ENCODE measurements at places on chromosomes 16 and 17.

DNA sequence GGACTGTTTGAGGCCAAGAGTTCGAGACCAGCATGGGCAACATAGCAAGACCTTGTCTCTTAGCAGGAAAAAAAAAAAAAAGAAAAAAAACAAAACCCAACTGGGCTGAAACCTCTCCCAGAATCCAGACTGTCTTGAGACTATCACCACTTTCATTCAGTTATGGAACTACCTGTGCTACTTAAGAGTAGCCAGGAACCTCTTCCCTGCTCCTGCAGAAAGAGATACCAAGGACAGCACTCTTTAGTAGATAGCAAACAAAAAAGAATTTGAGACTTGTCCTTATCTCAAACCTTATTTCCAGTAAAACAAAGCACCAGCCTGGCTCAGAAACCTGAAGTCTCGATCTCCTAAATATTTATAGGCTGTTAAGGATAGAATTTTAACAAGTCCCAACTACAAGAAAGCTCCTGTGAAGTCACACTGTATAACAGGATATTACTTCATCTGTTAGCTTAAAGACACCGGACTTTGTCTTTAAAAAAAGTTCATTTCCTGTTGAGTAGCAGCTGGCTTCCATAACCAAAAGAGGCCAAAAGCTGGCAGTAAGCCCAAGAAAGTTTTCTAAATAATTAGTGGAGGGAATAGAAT is 5.1 kb downstream of the CDR2 start:
- DNase-seq, result no peak

GRCh38 chr16:78502812-78503350 is 403.4 kb downstream of the WWOX start:
- DNase-seq, result no peak

DNA sequence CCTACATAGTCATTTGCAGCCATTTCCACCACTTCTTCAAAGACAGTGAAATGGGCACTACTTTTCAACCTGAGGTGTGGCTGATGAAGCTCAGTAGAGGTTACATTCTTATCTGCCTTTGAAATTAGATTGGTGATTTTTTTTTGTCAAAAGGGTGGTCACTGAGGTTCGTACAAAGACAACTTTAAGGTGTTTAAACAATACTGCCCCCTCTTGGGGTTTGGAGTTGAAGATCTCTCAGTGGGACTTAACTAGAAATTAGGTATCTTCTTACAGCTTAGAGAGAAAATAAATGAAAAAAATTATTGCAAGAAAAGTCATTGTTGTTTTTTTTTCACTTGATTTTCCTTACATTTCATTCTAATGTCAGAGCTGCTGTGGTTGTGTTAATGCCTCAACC is 713.2 kb downstream of the CDH11 start:
- no peak for DNase-seq

DNA sequence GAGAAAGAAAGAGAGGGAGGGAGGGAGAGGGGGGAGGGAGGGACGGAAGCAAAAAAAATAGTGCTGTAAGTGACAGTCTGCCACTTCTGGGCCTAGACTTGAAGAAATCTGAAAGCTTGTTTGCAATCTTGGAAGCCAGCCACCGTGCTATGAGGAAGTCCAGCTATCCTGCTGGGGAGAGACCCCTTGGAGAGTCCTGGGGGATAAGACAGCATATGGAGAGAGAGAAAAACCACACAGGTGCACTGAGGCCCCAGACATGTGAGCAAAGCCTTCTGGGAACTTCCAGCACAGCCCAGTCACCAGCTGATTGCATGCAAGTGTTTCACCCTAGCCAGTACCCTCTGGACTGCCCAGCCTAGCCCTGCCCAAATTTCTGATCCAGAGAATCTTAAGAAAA is 12.6 kb upstream of the ALOX12B start:
- DNase-seq, result no peak

- no peak for DNase-seq
Measured at GRCh38 chr17:31696703-31697325, 162.2 kb downstream of the COPRS start.

GRCh38 chr16:78428193-78428592 is 328.7 kb downstream of the WWOX start:
- no peak for DNase-seq

GRCh38 chr17:35731239-35731916 is at the start of gene RASL10B:
RASL10B (plus strand) TSS chr17:35731639; CDS start chr17:35735185, 3,546 bp downstream.
- peak; percentile 49 for DNase-seq

GRCh38 chr16:72787514-72788268 is 260.2 kb downstream of the ZFHX3 start:
- DNase-seq, result peak; percentile 42

GRCh38 chr16:57601801-57602478 is 26.5 kb upstream of the ADGRG1 start:
- no peak for DNase-seq

- DNase-seq, result no peak
Measured at GRCh38 chr16:1430214-1430758, 592 bp upstream of the PERCC1 start.

GRCh38 chr16:83940119-83940518 is 12.9 kb upstream of the OSGIN1 start:
- no peak for DNase-seq

GRCh38 chr17:77999413-78000173 is 41.1 kb downstream of the TNRC6C start:
- no peak for DNase-seq

DNA sequence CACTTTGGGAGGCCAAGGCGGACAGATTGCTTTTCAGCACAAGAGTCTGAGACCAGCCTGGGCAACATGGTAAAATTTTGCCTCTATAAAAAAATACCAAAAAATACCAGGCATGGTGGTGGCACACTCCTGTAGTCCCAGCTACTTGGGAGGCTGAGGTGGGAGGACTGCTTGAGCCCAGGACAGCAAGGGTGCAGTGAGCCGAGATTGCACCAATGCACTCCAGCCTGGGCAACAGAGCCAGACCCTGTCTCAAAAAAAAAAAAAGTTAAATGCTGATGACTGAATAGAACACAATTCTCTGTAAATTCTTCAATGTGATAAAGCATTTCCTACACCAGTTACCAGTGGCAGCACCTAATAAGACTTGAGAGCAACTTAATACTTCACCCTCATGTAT is 65.7 kb downstream of the KANSL1 start:
- no peak for DNase-seq

DNA sequence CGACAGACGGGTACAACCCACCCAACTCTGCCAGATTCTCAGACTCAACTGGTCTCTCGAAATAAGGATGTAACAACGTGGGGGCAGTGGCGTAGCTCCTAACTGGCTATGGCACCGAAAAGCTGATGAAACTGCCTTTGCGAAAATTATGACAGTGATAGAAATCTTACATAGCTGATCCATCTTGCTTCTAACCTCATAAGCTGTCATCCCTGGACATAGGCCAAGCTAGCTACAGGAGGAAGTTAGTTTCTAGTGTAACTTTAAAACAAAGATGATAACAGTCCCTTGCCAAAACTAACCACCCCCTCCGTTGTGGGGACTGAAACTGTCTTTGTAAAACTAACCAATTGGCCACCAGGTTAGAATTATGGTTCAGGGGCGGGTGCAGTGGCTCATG is 220.1 kb downstream of the SLC39A11 start:
- no peak for DNase-seq

DNA sequence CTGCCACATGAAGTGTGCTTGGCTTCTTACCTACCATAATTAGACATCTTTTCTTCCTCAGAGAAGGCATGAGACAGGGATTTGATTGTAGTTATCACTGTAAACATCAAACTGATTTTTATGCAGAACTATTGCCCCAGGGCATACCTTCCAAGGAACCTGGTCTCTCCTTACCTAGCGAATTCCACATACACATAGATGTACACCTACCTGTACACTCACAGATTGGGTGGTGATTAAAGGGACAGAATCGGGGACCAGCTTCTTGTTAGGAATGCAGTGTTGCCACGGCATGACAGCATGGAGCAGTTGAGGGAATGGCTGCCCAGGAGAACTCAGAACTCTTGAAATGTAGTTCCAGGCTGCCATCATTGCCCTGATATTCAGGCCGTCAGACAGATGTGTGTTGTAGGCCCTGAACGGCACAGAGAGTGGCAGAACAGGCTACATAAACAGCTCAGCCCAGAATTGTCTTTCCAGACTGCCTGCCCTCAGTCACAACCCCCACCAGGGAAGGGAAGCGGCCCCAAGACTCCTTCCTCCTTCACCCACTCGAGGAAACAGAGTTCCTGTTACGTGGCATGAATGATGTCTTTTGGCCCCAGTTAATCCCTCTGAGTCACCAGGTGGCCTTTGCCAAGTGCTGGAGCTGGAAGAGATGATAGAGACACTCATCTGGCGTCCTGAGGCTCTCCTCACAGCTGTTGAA is 17.8 kb upstream of the NAGLU start:
- no peak for DNase-seq

DNA sequence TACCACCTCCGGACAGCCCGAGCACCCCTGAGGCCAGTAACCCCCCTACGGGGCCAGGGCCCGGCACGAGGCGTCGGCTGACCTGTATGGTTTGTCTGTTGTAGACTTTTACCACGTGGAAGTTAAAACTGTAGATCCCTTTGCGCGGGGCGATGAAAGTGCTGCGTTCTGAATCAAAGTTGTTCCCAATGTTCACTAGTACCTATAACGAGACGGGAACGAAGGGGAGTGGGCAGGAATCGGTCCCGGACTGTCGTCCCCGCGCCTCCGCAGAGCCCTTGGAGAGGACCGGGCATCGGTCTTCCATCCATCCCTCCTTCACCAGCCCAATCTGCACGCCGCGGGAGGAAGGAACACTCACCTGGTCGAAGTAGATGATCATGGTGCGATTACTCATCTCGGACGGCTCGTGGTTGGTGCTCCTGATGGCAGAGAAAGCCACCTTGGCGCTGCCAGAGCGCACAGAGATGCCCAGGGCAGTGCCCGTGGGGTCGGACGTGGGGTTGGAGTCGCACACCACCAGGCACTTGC is 732 bp downstream of the CBLN1 start:
- DNase-seq, result no peak

- no peak for DNase-seq
Measured at GRCh38 chr17:35254107-35254773, 11.4 kb downstream of the SLFN5 start.

GRCh38 chr16:75733305-75734211 is 7.3 kb upstream of the CPHXL start:
- DNase-seq, result no peak

- no peak for DNase-seq
Measured at GRCh38 chr16:89363621-89364393, 126.6 kb downstream of the ANKRD11 start.

DNA sequence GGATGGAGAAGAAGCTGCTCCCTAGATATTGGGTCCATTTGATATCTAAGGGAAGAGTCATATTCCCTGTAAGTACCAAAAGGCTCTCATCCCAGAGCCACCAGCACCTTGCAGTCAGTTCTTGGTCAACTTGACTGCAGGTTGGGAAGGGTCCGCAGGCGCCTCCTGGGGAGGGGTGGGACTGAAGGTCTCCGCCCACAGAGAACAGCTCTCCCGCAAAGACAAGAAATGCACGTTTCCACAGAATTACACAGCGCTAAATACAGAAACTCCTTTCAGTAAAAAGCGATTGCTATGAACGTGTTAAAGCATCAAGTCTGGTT is 864 bp upstream of the CTCF start:
- DNase-seq, result no peak

- DNase-seq, result no peak
Measured at GRCh38 chr16:17038415-17038814, 432.3 kb downstream of the XYLT1 start.

DNA sequence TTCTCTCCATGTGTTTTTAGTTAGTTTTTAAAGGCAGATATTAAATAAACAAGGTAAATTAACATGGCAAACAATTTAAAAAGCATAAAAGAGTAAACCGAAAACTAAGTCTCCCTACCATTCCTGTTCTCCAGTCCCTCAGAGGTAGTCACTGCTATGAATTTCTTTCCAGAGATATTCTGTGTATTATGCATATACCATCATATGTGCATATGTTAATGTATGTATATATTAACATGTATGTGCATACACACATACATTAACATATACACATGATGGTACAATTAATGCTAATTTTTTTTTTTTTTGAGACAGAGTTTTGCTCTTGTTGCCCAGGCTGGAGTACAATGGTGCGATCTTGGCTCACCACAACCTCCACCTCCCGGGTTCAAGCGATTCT is 32.5 kb downstream of the TANGO6 start:
- no peak for DNase-seq

DNA sequence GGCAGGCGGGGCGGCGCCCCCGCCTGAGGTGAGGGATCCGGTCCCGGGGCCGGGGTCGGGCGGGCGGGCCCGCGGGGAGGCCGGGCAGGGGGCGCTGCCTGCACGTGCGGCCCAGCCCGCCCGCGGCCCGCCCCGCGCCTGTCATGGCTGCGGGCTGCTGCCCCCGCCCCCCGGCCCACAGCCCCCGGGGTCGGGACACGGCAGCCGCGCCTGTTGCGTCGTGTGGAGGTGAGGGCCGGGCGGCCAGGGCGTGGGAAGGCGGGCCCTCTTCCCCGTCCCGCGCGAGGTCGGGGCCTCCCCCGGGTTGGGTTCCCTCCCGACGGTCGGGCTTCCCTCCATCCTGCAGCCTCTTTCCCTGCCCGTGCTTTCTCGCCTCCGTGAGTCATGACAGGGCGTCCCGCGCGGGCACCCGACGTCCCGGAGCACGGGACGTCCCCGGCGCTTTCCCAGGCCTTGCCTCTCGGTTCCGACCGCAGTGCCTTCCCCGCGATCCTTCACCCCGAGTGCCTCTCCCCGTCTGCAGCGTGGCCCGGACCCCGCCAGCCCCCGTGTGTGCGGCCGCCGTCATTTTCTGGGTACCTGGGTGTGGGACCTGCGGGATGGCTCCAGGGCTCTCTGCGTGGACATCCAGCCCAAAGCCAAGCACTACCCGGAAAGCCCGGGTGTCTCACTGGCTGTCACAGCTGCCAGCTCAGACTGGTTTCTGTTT is 76.7 kb downstream of the CHD9 start:
- DNase-seq, result peak; percentile 28

DNA sequence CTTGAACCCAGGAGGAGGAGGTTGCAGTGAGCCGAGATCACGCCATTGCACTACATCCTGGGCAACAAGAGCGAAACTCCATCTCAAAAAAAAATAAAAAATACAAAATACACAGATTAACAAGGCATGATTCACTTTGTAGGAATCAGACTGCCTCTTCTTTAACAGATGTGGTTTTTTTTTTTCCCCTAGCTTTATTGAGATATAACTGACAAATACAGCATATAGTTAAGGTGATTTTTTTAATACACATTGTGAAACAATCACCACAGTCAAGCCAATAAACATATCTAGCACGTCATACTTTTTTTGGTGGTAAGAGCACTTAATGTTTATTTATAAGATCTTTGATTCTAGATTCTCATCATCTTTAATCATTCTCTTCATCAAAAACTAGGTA is 87.8 kb downstream of the SPAG9 start:
- no peak for DNase-seq

- no peak for DNase-seq
Measured at GRCh38 chr17:79789943-79790804, 6.7 kb downstream of the CBX8 start.

GRCh38 chr16:46961373-46962353 is 11.8 kb downstream of the DNAJA2 start:
- no peak for DNase-seq

GRCh38 chr16:65097296-65097695 is 24.6 kb downstream of the CDH11 start:
- DNase-seq, result no peak

GRCh38 chr16:16021020-16021419 is 71.6 kb downstream of the ABCC1 start:
- no peak for DNase-seq

All from stimulated activated CD4-positive, alpha-beta T cell treated with anti-CD3 and anti-CD28 coated beads, Interleukin-1b, Interleukin-23, amount 100 ng/mL, for 4 hours (primary cell).